Kidney glomerular epithelial cell (primary cell): ENCODE measurements at places on chromosomes 16 and 17.

- no peak for DNase-seq
These were observed 1.4 kb upstream of the PAGR1 start for GRCh38 chr16:29814592-29814991.

DNA sequence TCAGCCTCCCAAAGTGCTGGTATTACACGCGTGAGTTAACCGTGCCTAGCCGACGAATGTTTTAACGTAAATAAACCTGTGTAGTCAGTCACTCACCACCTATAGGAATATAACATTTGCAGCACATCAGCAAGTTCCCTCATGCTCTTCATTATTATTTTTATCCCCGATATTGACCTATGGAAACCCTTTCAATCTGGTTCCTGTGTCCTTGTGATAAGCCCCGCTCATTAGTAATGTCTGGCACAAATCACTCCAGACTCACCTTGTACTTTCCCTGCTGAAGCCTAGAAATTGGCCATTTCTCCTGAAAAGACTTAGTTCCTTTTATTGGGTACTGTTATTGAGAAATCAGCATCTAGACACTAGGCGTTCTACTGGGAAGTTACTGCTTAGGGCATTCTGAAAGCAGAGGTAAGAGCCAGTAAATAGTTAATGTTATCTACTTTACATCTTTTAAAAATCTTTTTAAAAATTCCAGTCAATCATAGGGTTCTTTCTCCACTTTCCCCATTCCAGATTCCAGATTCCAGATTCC, 1.5 kb upstream of the PHKG2 start:
- DNase-seq = no peak

DNA sequence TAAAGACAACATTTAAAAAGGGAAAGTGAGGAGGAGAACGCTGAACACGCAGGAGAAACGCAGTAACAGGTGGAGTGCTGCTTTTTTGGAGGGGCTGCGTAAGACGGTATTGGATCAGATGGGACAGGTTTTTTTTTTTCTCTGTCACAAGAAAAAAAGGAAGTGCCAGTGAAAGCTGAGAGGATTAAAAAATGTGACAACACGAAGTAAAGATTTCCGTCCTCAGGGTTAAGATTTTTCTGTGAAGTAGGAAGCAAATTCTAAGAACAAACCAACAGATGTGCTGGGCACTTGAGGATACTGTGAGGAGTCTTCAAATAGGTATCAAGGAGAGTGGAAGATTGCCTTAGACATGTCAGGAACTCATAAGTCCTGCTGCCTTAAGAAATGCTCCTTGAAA, 5.8 kb upstream of the ABCA9 start:
- no peak for DNase-seq

DNA sequence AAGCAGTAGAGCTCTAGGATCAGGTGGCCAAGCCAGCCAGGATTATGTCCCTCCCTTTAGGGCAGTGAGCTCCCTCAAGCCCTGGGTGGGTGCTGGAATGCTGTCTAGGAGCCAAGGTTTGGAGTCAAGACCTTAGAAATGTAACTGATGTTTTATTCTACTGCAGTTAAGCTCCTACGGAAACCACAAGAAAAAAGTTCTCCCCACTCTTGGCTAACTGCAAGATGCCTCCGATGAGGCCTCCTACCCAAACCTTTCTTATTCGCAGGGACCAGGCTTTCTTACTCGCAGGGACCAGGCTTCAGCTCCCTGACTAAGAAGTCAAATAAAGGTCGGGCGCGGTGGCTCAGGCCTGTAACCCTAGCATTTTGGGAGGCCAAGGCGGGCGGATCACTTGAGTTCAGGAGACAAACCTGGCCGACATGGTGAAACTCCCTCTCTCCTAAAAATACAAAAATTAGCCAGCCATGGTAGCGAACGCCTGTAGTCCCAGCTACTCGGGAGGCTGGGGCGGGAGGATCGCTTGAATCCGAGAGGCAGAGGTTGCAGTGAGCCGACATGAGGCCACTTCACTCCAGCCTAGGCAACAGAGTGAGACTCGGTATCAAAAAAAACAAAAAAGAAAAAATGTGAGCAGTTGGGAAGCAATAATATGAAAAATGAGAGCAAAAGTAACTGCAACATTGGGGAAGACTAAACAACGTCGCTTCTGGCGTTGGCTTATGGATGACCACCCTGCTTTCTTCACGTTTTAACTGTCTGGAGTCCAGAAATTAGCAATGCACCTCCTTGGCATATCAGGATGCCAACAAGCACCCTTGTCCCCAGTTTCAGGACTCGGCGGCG, 31.7 kb upstream of the ARL4D start:
- no peak for DNase-seq

DNA sequence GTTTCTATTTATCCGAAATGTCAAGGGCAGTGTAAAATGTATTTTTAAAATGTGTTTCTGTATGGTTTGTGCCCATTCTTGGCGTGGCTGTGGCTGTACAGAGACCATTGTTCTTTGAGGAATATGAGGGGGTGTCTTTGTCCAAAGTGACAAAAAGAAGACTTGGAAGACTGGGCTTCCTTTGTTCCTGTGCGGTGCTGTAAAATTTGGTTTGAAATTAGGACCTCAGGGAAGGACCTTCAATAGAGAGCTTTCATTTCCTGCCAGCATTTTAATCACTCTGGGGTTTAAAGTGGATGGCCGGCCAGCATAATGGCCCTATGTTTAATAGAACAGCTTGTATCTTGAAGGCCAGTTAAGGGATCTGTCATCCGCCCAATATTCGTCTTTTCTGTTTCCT, 190.1 kb upstream of the TBX2 start:
- no peak for DNase-seq

- no peak for DNase-seq
These were observed 84.7 kb downstream of the LMF1 start for GRCh38 chr16:886084-886543.

DNA sequence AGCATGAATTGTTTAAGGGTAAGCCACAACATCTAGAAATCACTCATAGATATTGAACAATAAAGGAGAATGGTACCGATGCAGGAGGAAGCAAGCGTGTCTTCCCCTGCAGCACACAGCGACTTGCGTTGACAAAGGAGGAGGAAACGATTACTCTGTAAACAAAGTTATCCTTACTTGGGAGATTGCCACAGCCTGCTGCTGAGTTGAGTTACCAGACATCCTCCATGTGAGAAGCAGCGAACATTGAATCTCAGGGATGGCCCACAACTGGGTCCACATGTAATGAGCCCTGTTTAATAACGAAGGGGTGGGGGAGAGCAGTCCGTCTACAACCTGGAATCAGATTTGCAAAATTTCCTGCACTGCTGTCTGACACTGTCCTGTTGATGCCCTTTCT, 27.7 kb downstream of the CLUH start:
- no peak for DNase-seq

- no peak for DNase-seq
These were observed 103.6 kb upstream of the C16orf82 start for GRCh38 chr16:26963109-26963508.

- no peak for DNase-seq
These were observed 528 bp downstream of the HAGHL start for GRCh38 chr16:727291-727977.

DNA sequence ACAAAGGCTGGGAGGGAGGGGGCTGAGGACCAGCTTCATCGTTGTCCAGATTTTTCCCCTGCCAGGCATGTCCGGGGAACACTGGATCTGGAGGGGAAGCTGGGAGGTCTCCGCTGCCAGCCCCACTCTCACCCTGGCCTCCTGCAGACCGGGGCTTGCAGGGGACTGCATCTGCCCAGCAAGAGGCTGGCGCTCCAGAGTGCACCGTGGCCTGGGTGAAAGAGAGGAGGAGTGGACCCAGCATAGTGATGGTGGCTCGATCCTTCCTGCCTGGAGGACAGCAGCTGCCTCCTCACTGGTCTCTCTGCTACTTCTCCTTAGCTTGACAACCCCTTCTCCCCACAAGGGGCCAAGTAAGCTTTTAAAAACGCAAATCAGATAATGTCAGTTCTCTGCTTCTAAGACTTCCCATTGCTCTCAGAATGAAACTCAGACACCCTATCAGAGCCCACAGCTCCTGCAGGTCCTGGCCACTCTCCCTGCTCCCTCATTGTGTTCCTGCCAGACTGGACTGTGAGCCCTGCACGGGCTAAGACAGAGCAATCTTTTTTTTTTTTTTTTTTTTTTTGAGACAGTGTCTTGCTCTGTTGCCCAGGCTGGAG, 15.0 kb downstream of the CPNE2 start:
- no peak for DNase-seq

DNA sequence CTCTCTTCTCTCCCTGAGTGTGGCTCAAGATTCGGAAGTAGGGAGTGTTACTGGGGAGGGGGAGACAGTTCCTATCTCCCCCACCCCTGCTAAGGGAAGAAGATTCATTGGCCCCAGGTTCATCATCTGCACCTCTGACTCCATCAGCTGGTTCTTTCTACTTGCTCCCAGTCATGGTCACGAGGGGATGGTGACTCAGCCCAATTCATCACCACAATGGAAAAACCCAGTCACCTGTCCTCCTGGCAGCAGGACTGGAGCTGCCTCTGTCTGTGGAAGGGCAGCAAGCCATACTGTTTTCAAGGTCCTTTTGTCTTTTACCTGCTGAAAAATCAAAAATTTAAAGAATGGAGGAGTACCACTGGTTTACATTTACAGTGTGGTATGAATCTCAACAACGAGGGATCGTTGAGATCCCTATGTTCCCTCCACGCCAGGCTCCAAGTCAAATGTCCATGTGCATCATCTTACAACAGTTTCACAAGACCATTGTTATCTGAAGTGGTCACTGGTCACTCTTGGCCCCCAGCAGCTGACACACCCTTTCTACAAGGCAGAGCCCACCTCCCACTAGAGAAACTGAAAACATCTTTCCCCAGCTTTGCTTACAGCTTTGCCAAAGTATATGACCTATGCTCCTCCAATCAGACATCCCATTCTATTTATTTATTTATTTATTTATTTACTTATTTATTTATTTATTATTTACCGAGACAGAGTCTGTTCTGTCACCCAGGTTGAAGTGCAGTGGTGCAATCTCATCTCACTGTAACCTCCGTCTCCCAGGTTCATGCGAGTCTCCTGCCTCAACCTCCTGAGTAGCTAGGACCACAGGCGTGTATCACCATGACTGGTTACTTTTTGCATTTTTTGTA, 40.4 kb upstream of the NDRG4 start:
- no peak for DNase-seq

GRCh38 chr16:3983081-3983520, 102.6 kb upstream of the CREBBP start:
- DNase-seq = peak; percentile 71

DNA sequence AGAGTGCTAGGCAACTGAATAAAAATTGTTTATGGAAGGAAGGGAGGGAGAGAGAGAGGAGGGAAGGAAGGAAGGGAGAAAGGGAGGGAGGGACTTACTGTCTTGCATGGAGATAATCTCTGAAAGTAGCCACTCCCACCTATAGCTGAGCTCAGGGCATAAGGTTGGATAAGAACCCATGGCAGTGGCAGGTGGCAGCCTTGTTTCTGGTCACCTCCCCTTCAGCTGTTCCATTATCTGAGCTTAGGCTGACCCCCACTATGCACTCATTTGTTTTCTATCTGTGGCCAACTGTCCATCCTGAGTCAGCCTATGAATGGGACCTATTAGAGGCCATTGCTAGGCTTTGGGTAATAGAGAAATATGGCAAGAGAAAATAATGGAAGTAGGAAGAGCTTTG, 25.3 kb upstream of the MTMR4 start:
- no peak for DNase-seq

GRCh38 chr16:907842-908241, 62.9 kb downstream of the LMF1 start:
- no peak for DNase-seq

DNA sequence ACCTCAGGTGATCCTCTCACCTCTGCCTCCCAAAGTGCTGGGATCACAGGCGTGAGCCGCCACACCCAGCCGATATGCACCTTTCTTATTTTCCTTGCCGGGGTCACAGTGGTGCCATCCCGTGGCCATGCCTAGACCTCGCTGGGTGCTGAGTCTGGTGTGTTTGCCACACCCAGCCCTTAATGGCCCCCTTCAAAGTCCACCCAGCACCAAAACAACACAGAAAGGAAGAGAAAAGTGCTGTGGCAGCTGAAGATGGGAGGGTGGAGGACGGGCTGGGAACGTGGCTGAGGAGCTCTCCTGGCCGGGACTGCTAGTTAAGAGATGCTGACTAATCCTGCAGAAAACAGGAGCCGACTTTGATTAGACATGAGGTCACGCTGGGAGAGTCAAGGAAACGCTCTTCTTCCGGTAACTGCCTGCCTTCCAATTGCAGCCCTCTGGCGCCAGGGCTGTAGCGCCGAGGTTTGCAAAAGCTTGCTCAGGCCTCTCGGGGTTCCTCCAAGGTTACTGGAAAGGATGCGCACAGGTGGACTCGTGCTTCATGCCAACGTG, 10.9 kb downstream of the SLC43A2 start:
- DNase-seq = no peak
